ENCODE measurements at places on chromosomes 4 and X.

GRCh38 chr4:23422878-23423277, 467.0 kb downstream of the PPARGC1A start:
- DNase-seq: no peak

- DNase-seq: no peak
These were observed 32.1 kb upstream of the SLC16A2 start for GRCh38 chrX:74389016-74389722.

- DNase-seq: peak; percentile 62
These were observed 13.0 kb downstream of the CXCL13 start for GRCh38 chr4:77618383-77619241.

DNA sequence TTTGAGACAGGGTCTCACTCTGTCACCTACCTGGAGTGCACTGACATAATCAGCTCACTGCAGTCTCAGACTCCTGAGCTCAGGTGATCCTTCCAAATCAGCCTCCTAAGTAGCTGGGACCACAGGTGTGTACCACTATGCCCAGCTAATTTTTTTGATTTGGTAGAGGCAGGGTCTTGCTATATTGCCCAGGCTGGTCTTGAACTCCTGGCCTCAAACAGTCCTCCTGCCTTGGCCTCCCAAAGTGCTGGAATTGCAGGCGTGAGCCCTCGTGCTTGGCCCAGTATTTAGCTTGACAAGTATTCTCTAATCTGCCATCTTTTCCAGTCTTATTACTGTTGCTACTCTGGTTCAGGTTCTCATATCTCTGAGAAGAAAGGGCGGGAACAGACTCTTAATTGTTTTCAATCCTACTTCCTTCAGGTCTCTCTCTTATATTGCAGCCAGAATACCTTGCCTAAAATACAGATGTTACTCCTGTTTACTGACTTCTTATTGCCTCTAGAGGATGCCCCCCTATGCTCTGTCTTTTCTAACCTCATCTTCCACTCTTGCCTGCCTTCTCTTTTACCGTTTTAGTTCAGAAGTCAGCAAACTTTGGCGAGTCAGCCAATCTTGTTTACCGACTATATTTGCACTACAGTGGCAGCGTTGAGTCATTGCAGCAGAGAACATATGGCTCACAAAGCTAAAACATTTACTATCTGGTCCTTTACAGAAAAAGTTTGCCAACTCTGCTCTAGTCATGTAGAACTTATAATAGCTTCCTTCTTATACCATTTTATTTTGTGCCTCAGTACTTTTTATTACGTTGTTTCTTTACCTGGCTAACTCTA, 19.0 kb downstream of the MRPL1 start:
- no peak for DNase-seq

GRCh38 chrX:140447150-140447549, 57.7 kb downstream of the SOX3 start:
- DNase-seq: no peak

All from NB4 (cell line).